ENCODE measurements at places on chromosomes 2 and 18.

- DNase-seq, result no peak
Observed at GRCh38 chr2:60958800-60959199, 58.7 kb upstream of the PEX13 start.

- DNase-seq, result no peak
Observed at GRCh38 chr18:32724071-32724749, 48.6 kb downstream of the KLHL14 start.

GRCh38 chr2:177264209-177264692 is 276 bp downstream of the NFE2L2 start:
- DNase-seq, result no peak

- DNase-seq, result no peak
Observed at GRCh38 chr2:173865971-173866873, 99.0 kb downstream of the SP3 start.

DNA sequence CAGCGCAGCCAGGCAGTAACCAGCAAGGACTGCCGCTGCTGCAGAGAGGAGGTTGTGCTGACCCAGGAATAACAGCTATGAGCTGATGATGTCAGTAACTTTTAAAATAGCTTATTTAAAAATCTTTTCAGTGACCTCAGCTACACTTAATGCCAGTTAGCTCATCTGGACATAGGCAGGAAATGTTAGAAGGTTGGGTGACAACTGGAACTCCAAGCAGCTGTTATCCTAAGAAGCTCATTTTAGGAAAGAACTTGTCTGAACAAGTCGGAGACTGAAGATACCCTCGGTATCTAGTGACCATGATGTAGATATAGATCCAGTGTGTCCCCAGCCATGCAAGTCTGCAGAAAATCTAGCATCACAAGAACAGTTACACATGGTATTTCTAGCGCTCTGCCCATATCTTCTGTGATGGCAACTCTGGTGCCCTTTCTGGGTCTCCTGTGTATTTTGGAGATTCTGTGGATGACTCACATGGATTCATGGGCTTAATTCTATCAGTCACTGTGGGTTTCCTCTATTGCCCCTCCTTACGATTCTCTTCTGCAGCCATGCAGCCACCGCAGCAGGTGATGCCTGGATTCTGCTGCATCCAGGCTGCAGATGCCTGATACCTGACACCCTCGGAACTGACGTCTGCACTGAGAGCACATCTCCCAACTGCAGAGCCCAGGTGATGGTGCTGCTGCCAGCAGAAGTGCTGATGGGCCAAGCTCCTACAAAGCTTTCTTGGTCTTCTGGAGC is 19.8 kb upstream of the PLEK start:
- DNase-seq, result no peak

DNA sequence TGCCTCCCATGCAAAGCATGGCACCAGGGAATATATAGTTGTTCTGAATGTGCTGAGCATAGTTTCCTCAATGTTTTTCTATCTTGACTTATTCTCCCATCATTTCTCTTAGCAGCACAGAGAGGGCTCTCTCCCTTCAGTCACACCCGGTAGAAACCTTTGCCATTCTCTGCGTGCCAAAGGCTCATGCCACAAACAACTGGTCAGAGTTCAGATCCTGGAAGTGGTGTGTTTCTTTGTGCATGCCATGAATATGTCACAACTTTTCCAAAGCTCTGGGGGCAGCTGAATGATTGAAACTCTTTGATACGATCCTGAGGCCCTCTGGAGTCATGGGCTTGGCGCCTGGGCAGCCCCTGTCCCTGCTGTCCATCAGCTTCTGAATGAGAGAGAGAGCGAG is 28.0 kb upstream of the EDAR start:
- DNase-seq, result no peak

DNA sequence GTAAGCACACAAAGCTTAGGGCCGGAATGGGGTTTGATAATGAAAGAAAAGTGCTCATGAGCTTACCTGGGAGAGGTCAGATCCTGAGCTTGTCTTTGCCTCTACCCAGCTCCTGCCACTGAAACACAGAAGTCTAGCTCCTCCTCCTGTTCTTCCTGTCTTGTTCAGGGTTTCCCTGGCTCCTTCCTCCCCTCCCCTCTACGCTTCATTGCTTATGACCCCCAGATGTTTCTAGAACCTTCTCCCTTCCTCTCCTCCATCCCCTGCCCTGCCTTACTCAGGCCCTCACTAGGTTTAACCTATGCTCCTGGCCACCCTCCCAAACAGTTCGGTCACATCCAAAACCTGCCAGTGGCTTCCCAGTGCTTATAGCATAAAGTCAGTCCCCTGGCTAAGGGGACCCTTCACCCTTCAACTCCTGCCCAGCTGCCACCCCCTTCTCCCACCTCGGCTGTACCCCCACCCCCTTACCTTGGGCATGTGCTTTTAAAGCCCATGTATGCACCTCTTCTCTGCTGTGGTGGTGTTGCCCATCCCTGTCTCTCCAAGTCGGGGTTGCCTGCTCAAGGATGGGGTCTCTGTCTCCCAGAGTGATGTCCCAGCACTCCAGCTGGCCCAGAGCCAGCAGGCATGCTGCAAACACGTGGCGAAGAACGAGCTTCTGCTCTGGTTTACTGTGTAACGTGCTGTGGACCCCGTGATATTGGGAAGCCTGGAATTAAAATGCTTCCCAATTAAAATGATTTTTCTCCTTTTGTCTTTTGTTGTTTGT is 233.6 kb downstream of the TPGS2 start:
- no peak for DNase-seq

- no peak for DNase-seq
Observed at GRCh38 chr2:217846321-217846743, 156.5 kb downstream of the TNS1 start.

All from GM12892 (cell line).